ENCODE measurements at places on chromosomes 1 and 21.

GRCh38 chr1:77498918-77499317 is 183.5 kb downstream of the ZZZ3 start:
- DNase-seq: no peak

DNA sequence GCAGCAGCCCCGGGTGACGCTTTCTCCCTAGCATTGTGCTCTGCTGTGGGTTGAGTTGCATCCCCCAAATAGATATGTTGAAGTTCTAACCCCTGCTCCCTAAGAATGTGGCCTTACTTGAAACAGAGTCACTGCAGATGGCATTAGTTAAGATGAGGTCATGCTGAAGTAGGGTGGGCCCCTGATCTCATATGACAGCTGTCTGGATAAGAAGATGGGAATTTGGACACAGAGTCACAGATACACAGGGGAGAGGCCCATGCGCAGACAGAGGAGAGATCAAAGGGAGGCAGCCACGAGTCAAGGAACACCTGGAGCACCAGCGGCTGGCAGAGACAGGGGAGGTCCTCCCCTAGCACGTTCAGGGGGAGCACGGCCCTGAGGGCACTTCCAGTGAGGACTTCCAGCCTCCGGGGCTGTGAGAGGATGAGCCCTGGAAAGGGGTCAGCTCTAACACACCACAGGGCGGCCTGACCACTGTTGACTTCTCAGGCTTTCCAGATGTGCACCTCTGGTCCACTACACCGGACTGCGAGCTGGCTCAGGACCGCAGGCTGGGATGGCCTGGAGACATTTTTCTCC is 46.4 kb downstream of the ABCG1 start:
- DNase-seq: no peak

GRCh38 chr1:54037476-54037875 is 15.5 kb downstream of the TMEM59 start:
- DNase-seq: no peak

- DNase-seq: no peak
Observed at GRCh38 chr1:203099805-203100515, 14.1 kb upstream of the MYOG start.

- no peak for DNase-seq
Observed at GRCh38 chr1:184954232-184954995, 19.9 kb downstream of the NIBAN1 start.

GRCh38 chr1:81114191-81114590 is 686.5 kb upstream of the ADGRL2 start:
- no peak for DNase-seq

DNA sequence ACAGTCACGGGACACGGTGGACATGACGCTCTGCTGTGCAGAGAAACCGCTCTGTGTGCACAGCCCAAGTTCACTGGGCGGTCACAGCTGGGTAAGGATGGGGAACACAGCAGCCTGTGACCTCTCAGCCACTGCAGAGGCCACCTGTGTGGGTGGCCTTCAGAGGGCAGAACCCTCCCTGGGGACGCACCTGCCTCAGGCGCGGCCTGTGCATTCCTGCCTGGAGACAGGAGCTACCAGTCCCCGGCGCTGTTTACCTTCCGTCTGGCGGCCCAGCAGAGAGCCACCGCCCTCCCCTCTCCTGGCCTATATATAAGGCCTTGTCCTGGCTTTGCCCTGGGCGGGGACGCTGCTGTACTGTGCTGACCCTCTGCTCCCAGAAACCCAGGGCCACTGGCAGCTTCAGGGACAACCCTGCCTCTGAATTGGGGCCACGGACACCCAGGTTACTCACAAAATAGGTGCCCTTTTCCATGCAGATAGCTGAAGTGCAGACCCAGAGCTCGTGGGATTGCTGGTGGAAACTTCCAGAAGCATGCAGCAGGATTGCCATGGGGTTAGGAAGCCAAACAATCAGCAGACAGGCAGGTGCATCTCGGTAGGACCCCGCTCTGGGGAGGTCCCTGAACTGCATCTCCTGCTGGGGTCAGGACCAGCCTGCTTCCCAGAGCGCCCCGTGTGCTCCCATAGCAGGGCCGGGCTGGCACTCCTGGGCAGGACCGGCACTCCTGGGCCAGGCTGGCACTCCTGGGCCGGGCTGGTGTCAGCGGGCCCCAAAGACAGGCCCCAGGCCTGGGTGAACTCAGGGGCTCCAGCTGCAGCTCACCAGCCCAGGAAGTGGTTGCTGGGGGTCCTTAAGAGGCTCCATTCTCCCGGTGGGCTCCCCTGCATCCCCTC is 83.6 kb downstream of the SIK1 start:
- DNase-seq: no peak

DNA sequence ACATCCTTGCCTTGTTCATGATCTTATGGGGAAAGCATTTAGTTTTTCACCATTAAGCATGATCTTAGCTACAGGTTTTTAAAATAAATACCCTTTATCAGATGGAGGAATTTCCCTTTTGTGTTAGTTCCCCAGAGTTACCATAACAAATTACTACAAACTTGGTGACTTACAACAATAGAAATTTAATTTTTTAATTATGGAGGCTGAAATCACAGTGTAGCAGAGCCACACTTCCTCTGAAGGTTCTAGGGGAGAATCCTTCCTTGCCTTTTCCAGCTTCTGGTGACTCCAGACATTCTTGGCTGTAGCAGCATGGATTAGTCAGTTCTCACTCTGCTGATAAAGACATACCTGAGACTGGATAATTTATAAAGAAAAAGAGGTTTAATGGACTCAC is 18.5 kb downstream of the MIGA1 start:
- DNase-seq: no peak

- no peak for DNase-seq
Observed at GRCh38 chr1:49190138-49190537, 413.4 kb upstream of the BEND5 start.

- DNase-seq: no peak
Observed at GRCh38 chr1:117697220-117697781, 91.5 kb downstream of the TENT5C start.

All from nucleus accumbens (tissue), 56 donors.